ENCODE measurements at places on chromosomes 7 and 10. TPM values are rescaled to one million over a fixed set of nuclear protein-coding genes. Genes with fewer than 3 reads are reported as not detected.

DNA sequence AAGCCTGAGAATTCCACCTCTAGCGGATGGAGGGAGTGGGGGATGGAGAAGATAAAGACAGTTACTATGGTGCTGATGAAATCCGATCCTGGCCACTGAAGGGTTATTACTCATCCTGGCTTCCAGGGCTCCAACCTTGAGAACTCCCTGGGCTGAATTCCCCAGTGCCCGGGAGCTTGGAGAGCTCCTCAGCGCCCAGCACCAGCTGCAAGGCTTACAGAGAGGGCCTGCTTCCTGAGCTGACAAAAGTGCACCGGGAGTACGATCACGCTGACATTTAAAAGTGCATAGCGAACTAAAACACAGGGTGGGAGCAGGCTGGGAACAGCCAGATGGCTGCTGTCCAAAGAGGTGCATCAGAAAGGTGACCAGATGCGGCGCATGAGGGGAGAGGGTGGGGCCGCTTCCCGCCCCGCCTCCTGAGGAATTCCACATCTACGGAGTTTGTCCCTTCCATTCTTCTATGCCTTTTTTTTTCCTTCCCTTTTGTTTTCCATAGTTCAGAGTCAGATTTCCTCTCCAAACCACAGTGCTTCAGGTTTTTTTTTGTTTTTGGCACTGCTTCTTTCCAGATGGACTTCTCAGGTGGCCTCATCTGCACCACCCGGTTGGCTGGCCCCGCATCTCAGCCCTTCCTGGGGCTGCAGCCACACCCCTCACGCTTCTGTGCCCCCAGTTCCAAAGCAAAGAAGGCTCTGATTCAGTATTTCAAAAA lies 62.4 kb upstream of the MKRN1 start:
- no peak for DNase-seq

DNA sequence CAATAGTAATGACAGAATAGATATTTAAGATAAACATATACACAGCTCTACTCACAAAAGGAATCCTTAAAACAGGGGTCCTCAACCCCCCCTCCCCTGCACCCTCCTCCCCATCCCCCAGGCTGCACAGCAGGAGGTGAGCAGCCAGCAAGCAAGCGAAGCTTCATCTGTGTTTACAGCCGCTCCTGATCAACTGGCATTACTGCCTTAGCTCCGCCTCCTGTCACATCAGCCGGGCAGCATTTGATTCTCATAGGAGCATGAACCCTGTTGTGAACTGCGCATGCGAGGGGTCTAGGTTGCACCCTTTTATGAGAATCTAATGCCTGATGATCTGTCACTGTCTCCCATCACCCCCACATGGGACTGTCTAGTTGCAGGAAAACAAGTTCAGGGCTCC lies 65.5 kb downstream of the SMURF1 start:
- no peak for DNase-seq

DNA sequence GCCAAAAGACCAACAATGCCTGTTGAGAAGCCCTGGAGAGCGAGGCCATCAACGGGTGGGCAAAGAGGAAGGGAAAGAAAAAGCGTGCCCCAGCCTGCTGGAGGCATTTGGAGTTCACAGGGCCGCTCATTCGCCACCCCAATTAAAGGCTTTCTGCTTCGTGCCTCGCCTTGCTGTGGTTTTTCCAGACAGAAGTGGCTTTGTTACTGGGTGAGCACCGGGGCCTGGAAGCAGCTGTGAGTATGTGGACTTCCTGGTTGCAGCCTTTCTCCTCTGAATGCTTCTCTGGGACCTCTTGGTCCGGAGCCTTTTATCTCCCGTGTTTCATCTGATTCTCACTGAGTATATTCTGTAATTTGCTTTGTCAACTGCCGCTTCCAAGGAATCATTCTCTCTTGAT lies 118.1 kb upstream of the EGR2 start:
- DNase-seq = no peak

DNA sequence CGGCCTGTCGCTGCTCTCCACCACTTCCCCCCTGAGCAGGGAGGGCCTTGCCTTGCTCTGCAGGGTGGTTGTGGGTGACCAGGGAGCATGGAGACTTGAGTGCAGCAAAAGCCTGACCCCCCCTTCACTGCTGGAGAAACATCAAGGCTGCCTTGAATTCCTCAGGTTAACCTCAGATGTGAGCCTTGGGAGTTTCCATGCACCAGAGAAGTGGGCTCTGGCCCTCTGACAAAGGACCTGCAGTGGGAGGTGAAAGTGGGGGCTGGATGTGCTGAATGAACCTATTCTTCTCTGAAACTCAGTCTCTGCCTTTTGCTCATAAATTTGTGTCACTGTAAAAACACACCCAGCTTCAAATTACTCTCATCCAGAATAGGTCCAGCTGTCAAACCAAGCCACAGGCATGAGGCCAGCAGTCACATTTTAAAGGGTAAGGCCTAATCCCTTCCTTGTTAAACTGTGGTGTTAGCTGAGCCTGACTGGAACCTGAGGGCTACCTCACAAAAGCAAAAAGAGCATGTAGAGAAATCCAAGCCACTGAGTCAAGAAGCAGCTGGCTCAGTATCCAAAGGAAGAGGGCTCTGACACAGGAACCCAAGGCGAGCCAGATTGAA lies 356.8 kb downstream of the CCSER2 start:
- no peak for DNase-seq

OR13A1 gene
- total RNA-seq = 0.23 TPM

EBLN1 gene
- not detected for total RNA-seq
